Spleen (tissue), 13 donors: ENCODE measurements at places on chromosomes 2 and 18.

DNA sequence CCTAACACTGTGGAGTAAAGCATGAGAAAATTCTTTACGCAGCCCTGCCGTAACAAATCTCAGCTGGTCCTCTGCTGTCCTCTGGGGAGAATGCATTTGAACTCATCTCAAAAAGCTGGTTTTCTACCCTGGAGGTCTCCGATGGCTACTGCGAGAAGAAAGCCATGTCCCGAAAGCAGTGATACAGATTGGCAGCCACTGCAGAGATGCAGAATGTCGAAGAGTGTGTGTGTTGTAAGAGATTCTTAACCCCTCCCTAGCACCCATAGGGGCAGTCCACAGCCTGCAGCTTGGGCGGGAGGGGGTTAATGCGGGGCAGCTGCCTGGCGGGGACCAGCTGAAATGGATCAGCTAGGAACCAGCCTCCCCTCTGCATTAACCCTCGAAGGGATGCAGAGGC is 235.9 kb downstream of the ZNF516 start:
- H3K36me3 ChIP-seq = no peaks in the 10 kb centered on the region
- no peak overlapping the region for H3K4me3 ChIP-seq
- H3K27ac ChIP-seq = no peak overlapping the region
- H3K4me1 ChIP-seq = no peaks in the 10 kb centered on the region

DNA sequence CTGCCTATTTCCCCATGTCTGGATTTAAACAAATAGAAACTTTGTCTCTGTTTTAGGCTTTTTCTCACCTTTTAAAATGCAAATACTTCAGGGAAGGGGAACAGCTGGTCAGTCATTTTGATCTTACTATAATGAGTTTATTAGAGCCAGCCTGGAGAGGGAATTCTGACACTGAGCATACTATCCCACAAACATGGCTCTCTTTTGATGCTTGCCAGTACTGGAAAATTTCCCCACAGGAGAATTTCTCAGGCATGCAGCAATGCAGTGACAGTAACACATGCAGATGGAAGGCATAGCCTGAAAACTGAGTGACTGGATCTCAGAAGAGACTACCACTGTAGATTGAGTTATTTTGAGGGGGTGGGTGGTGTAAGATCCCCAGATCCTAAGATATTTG is 974.3 kb upstream of the CELF4 start:
- no peak overlapping the region for H3K4me3 ChIP-seq
- H3K4me1 ChIP-seq = no peaks in the 10 kb centered on the region
- DNase-seq = no peak
- H3K36me3 ChIP-seq = no peaks in the 10 kb centered on the region
- H3K27ac ChIP-seq = no peak overlapping the region

GRCh38 chr2:179953359-179953758 is 53.7 kb downstream of the CWC22 start:
- no peaks in the 10 kb centered on the region for H3K27me3 ChIP-seq
- no peak for DNase-seq
- no peaks in the 10 kb centered on the region for H3K4me1 ChIP-seq
- H3K27ac ChIP-seq = no peak overlapping the region

DNA sequence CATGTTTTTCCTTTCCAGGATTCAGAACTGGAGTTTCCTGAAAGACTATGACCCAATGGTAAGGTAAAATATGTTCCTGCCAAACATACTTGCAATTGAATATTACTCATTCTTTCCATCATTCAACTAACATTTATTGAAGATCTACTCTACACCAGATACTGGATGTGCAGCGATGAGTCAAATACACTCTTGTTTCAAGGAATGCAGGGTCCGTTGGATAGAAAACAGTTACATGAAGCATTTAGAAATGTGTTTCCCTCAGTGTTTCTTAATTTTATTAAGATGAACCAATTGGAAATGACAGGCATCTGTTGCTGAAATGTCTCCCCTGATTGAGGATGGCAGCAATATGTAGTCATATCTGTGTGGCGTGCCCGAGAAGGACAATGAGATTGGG is 14.8 kb upstream of the SLC66A3 start:
- no peaks in the 10 kb centered on the region for H3K4me1 ChIP-seq
- H3K36me3 ChIP-seq = no peaks in the 10 kb centered on the region
- DNase-seq = no peak
